ENCODE measurements at places on chromosomes 1 and 21. TPM values are rescaled to one million over a fixed set of nuclear protein-coding genes. Genes with fewer than 3 reads are reported as not detected.

DNA sequence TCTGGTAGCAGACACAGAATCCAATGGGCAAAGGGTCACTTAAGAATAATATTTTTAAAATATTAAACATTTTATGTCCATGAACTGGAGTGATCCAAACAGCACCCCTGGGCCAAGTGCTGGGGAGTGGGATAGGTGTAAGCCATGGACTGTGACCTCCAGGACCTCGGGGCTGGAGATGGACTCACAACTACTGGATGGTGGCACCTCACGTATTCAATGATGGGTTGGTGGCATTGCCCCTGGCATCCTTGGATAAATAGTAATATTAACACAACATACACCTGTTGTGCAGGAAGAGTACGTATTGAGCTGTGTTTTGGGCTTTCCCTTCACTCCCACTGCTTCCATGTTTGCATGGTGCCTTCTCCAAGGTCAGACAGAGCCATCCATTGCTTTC, 39.3 kb upstream of the TENT5C start:
- no peak for DNase-seq

DNA sequence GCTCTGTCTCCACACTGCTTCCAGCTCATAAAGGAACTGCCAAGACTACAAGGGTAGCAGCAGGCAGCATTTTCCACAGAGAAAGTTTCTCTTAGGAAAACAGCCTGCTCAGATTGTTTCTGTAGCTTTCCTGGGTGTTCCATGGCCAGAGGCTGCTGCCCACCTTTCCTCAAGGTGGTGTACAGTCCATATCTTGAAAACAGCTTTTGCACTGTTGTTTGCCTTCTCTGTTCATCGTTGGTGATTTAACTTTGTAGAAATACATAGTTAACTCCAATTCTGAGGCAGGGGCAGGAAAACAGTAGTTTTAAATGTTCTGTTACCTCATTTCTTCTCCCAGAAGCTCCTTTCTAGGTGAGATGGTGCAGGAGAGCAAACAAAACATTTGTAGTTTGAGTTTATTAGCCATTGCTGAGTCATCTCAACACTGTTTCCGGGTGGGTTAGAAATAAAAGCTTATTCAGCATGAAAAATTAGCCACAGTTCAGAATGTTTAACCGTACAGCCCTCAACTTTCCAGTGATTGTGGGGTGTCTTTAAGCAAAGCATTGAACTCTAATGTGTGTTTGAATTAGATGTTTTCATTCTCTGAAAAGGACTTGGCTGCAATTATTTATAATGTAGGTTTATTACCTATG, 41.7 kb downstream of the DIP2A start:
- DNase-seq: peak; percentile 19

DNA sequence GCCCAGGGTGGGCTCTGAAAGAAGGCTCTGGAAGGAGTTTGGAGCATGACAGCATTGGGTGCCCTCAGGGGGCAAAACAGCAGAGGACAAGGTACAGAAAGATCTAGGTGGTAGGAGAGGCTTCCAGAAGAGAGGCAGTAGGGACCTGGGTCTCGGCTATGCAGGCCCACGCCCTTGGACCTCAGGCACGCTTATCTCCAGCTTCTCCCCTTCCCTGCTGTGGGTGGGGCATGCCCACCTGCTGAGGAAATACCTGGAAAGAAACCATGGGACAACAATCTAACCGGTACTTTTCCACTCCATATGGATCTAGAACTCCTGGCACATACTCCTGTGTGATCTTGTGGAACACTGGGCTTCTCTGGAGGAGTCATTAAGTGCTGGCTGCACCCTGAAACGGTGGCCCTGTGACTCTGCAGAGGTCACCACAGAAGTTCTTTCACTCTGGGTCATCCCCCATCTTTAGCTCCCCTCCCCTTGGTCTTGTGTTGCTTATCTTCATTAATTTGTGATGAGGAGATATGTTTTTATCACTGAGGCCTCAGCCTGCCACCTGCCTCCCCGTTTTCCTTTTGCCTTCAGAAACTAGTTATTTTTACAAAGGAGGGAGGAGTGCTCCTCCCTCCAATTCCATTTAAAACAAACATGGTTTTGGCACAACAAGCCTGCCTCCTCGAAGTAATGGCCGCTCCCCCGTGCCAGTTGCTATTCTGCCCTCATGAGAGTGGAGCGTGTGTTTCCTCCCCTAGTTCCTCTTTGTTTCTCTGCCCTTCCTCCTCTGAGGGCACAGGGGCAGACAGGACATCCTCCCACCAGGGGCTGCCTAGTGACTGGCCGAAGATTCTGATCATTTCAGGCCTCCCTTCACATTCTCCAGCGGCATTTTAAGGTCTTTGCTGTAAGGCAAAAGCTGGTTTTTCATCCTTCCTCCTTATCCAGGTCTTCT, 78.0 kb upstream of the ATP5PO start:
- no peak for DNase-seq

- DNase-seq: no peak
Measured at GRCh38 chr1:166189126-166189525, 22.3 kb upstream of the FAM78B start.

DNA sequence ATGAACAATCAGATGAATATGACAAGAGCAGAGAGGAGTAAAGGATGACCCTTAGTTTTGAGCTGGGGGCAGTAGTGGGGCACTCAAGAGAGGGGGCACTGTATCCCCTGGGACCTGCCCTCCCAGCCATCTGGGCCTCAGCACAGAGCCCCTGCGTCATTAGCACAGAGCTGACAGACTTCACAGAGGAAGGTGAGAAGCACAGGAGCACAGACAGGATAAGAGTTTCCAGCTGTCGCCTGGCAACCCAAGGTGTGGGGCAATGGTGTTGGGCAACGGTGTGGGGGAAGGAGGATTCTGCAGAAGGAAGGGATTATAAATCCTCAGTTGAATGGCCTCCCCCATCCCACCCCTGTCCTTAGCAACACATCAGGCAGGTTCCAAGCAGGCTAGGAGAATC, 30.2 kb downstream of the RAB3B start:
- DNase-seq: no peak

DNA sequence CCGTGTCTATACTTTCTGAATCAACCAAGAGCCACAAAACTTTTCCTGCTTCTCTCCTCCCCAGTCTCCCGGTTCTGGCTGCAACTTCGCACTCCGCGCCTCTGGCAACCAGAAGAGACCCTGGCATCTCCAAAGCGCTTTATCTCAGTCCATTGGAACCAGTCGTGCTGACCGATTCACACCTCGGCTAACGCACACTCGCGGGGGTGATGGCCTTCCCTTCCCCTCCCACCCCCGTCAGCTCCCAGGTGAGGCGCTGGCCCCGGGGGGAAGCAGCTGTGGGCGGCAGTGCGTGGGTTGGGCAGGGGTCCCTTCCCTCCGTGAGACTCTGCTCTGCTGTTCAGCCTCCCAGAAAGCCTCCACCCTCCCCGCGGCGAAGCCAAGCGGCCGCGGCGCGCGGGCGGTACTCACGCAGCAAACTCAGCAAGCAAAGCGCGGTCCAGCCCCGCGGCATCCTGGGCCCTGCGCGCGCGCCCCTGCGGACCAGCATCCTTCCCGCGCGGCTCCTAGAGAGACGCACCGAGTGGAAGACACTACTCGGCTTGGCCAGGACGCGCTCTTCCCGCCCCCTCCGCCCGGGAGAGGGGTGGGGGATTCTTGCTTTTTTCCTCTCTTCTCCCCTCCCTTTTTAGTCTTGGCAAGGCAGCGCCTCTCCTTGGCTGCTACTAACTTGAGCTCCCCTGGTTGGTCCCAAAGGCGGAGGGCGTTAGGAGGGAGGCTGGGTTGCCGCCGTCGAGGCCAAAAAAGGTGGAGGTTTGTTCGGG, at the start of gene CD34:
Gene CD34, minus strand, starts transcription at position 535 of the 764 bp plus-strand sequence. Its CDS starts 45 bp downstream, at position 490.
- no peak for DNase-seq

- no peak for DNase-seq
Measured at GRCh38 chr1:39113109-39113743, 87.1 kb downstream of the NDUFS5 start.

GRCh38 chr1:175521249-175522040, 221.9 kb downstream of the TNR start:
- DNase-seq: no peak

DNA sequence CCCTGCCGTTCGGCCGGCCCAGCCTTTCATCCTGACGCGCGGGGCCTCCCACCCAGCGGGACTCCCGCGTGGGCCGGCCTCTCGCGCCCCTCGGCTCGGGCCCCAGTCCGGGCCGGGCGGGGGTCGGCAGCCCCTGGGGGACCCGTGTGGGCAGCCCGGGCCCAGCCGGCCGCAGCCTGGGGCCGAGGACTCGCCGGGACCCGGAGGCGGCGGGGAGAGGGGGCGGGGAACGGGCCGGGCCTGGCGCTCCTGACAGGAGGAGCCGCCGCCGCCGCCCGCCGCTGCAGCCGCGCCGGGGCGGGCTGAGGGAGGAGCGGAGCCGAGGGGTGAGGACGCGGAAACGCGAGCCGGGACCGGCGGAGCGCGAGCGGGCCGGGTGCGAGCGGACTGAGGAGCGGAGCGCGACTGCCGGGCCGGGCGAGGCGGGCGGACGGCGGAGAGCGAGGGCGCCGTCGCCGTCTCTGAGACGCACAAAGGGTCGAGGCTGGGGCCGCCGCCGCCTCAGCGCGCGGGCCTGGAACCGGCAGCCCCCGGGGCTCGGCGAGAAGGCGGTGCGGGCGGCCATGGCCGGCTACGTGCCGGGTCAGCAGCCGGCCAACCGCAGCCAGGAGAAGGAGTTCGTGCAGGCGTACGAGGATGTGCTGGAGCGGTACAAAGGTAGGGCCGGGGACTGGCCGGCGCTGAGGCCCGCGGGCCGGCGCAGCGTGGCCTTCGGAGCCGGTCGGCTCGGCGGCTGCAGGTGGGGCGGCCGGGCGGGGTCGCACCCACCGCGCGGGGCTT, 79.1 kb downstream of the NDUFS5 start:
- peak; percentile 39 for DNase-seq

- DNase-seq: no peak
Measured at GRCh38 chr1:20848162-20848561, 61.1 kb upstream of the HP1BP3 start.

- no peak for DNase-seq
Measured at GRCh38 chr1:61950418-61950817, 208.1 kb downstream of the PATJ start.

DNA sequence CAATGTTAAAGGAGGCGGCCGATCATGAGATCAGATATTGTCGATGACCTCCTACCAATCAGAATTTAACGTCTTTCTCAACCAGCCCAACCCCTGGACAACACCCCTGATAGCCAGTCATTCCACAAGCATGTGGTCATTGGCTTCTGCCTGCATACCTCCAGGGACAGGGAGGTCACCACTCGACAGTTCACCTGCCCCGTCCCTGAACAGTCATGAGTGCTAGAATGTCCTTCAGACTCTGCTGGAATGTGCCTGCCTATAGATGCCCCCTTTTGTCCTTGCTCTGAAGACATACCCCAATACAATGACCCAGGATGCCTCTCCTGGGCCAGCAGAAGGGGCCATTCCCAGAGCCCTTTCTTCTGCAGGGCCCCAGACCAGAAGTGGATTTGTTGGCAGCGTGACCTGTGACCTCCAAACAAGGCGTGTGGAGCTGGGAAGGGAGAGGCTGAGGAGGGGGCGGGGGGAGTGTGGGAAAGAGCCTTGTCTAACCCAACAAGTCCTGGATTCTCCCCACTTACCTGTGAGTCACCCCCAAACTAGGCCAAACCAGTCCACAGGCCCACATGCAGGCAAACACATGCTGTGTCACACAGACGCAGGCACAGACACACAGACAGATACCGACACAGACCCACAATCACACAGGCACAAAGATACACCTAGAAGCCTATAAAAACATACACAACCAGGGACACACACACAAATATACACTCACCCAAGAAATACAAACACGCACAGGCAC, 2.2 kb downstream of the CRYBG2 start:
- no peak for DNase-seq

DNA sequence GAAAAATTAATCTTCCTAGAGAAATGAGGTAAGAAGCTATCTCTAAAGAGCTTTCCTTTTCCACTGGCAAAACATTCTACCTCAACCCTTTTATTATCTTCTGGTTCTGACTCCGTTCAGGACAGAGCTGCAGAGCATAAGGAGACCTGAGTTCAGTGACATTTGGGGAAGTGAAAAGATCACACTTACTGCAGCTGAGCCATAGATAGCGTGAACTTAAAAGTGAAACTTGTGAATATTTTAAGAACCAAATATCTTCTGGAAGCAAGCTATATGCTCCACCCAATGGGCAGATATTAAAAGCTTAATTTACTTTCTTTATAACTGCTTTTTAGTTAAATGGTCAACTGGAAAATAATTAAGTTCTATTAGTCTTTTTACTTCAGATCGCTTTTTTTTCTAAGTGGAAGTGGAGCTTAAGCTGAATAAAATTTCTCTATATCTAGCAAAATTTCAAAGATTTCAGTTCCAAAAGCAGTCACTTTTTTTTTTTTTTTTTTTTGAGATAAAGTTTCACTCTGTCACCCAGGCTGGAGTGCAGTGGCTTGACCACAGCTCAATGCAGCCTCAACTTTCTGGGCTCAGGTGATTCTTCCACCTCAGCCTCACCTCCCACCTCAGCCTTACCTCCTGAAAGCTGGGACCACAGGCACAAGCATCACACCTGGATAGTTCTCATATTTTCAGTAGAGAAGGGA, 11.9 kb downstream of the PTPN22 start:
- no peak for DNase-seq

DNA sequence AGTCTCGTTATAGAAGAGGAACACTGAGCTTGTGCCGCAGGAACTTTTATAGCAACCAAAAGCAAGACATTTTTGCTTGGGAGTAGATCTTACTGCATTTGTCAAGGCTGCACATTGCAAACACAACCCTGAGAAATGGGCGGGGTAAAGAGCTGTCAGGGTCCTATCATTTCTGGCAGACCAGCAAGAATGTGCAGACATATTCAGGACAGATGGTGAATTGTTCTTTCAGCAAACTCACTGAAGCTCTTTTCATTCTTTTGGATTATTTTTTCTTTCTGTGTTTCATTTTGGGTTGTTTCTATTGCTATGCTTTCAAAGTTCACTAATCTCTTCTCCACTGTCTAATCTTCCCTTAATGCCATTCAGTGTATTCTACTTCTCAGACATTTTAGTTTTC, 5.1 kb upstream of the ACTN2 start:
- no peak for DNase-seq

DNA sequence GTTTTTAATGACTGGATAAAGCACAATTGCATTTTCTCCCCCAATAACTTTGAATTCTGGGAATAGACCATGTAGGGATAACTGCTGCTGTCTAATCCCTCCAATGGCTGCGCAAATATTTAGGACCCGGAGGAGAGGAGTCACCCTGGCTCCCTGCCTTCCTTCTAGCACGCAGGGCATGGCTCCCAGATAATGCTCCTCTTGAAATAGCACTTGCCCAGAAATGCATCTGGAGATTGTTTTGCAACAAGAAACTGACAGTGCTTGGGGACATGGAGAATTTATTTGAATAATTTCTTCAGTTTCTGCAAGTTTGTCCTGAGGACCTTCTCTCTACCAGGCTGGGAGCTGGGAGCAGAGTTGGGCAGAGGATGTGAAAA, 83.5 kb downstream of the MAN1C1 start:
- DNase-seq: no peak

GRCh38 chr1:235077571-235078479, 50.8 kb downstream of the TOMM20 start:
- no peak for DNase-seq

Gene SLC66A1
- polyA plus RNA-seq: 4.3 TPM

Gene HTR1D
- polyA plus RNA-seq: not detected

Gene PGLYRP3
- not detected for polyA plus RNA-seq

Gene CYP4A11
- not detected for polyA plus RNA-seq

Data from naive thymus-derived CD8-positive, alpha-beta T cell (primary cell).